CD4-positive, alpha-beta T cell treated with Interleukin-4 for 4 hours (primary cell): ENCODE measurements at places on chromosomes 6 and 20.

GRCh38 chr6:108831104-108831503 lies 17.1 kb upstream of the ARMC2 start:
- DNase-seq = no peak

DNA sequence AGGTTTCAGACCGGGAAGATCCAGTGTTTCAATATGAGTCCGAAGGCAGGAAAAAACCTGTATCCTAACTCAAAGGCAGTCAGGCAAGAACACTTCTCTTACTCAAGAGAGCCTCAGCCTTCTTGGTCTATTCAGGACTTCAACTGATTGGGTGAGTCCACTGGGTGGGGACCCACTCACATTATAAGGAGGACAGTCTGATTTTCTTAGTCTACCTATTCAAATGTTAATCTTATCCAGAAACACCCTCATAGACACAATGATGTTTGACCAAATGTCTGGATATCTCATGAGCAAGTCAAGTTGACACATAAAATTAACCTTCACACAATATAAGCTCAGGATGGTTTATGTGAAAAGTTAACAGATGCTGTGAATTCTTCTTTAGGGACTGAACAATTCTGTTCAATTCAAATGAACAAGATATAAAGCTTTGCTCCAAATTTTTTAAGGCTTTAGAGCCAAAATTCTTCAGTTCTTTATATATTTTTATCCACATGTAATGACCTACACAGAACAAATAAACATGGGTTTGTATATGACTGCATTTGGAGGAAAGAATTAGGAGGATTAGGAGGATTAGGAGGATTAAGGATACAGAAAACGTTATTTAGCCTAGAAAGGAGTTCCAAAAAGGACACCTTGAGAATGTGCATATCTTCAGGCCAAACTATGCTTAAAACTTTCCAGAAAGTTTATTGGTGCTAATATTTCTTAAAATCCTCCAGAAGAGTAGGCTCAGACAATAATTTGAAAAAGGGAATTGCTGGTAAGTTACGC lies 35.3 kb upstream of the LAMA2 start:
- DNase-seq = no peak

GRCh38 chr20:15267935-15268334 lies 930.5 kb upstream of the FLRT3 start:
- no peak for DNase-seq

DNA sequence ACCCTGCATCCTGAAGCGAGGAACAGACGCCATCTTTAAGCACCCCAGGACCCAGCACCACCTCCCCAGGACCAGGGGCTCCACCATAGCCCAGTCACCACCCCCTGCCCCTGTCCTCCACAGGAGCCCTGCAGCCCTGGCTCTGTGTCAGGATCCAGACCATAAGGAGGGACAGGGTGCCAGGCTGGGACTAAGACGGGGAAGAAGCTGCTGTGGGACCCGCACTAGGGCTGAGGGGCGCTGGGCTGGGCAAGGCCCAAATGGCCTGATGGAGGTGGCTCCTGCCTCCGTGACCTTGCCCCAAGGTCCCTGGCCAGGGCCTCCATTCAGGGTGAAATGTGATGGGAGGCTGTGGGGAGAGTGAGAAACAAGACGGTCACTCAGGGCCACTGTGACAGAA lies 385.6 kb downstream of the TAF4 start:
- no peak for DNase-seq

DNA sequence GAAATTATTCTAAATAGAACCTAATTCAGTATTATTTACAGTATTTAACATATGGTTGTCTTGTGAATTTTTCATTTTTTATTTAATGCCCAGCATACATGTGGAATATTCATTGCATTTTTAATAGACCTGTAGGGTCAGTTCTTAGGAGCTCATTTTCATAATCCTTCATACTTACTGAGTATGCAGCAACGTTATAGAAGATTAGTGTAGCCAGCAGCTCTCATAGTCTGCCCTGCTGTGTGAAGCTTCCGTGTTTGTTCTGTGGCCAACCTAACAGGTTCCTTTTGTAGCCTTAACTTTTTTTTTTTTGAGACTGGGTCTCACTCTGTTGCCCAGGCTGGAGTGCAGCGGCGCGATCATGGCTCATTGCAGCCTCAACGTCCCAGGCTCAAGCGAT lies 261.4 kb downstream of the ARID1B start:
- no peak for DNase-seq

- DNase-seq = no peak
These were observed 974.0 kb upstream of the GJE1 start for GRCh38 chr6:141158740-141159139.

- DNase-seq = no peak
These were observed 11.6 kb downstream of the SPACA1 start for GRCh38 chr6:88059191-88059590.

DNA sequence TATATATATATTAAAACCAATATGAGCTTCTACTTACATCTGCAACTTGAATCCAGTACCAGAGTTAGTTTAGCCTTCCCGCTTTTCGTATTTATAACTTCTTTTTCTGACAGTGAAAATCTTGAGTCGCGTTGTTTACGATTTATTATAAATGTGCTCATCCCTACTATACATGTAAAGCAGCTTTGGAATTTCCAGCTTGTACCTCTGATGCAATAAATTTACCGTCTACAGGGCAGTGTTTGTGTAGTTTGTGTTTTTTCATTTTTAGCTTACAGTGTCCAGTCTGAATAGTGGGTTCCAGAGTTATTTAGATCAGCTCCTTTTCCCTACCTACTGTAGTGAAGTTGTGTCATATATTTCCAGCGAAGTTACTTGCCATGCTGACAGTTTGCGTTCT lies 66.3 kb downstream of the TIAM2 start:
- DNase-seq = no peak

DNA sequence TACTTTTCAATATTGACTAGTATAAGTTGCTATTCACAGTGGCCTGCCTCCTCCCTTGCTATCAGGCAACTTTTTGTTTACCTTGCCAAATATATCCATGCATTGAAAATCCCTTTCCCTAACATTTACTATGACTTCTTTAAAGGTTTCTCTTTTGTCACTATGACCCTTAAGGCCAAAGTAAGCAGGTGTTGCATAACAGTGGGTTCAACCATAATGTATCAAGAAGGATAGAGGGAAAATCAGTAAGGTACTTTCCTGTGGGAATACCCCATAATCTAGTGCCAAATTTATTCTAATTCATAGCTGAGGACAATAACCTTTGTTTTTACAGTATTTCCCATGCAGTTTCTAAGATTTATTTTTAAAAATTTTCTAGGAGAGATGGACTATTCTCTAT lies 527.6 kb downstream of the CDKAL1 start:
- no peak for DNase-seq
